Inflammatory macrophage (primary cell): ENCODE measurements at places on chromosomes 6 and 20.
A peak's percentile ranks its signal among the peaks of the same experiment; 100 is the strongest.

DNA sequence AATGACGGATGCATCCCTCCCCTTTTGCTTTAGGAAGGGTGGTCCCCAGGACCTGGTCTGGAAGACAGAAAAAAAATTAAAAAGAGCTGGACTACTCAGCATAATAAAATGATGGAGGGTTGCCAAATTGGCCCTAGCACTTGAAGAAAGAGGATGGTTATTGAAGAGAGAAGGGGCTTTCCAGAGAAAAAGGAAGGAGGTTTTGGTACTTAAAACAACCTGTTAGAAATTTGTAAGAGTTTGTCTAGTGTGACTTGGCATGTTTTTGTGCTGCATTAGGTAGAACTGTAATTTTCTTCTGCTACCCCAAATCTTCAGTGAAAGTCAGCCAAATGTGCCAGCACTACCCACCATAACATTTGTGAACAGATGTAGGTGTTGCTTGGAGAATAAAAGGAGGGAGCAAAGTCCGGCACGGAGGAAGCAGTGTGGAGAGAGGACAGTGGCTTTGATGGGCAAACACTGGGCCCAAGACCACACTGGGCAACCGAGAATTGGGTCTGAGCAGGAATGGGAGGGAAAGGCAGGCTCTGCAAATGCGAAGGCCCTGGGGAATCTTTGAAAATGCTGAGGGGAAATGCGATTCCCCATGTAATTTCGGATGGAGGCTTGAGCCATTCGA is 160.9 kb downstream of the QRSL1 start:
- DNase-seq, result no peak

DNA sequence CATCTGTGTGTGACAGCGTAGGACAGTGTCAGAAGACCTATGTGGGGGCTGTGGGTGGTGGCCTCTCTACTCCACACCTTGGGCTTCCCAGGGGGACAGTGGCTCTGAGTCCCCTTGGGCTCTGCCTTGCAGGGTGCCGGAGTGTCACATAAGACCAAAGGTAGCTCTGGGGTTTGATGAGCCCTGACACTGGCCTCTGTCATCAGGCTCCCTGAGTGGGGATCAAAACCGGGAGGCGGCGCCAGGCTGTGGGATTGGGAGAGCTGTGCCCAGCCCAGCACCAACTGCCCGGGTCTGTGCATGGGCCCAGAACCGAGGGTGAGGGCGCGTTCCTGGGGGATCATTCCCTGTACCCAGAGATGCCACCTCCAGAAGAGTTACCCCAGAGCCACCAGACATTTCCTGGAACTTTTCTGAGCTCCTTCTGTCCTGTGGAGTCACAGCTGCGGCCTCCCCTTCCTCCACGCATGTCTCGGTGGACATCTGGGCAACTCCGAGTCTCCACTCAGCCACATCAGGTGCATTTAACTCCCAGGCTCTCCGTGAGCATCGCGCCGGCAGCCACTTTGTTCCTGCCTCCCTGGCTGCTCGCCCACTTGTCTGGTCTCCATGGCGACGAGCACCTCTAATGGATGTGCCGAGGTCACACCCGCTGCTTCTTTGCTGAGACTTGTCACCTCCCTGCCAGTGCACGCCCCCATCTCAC is 94.7 kb downstream of the TMEM242 start:
- DNase-seq, result no peak

GRCh38 chr6:81328700-81329099 is 423.8 kb downstream of the TENT5A start:
- DNase-seq, result no peak

GRCh38 chr6:40348591-40348990 is 238.6 kb downstream of the LRFN2 start:
- no peak for DNase-seq

DNA sequence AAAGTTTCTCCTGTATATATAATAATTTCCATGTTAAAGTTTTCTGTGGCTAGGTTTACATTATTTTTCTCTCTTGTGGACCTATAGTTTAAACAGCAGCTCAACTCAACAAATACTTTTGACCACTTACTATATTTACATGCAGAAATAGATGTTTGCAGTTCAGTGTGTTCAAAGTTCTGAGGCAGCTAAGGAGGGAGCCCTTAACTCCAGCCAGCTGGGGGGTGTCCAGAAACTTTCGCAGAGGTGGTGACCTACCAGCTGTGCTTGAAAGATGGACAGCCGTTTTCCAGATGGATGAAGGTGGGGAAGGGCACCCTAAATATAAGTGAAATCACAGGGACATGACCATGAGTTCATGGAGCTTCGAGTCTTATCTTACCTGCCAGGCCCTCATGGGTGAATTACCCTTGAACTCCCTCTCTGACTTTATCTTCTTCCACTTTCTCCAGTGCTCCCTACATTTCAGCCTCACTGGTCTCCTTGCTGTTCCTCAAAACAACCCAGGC is 33.4 kb downstream of the DHX35 start:
- DNase-seq, result no peak

GRCh38 chr6:52632011-52632410 is 38.9 kb upstream of the TMEM14A start:
- no peak for DNase-seq

GRCh38 chr20:3046677-3047462 is 1.0 kb downstream of the MRPS26 start:
- no peak for DNase-seq

DNA sequence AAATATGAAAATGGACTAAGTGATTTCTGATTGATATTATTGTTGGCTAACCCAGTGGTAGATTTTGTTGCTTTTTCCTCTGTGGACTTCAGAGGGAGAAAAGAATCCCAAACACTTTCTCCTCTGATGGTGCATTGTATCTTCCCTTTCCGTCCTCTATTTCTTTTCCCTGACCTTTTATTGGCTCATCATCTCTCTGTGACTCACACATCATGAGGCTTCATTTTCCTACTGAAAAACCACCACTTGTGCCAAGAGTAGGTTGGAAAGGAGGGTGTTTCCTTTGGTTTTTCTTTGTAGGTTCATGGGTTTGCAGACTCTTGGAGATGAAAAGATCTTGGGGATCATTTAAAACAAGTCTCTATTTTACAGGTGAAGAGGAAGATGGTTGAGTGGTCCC is 311.7 kb upstream of the JAG1 start:
- DNase-seq, result no peak

DNA sequence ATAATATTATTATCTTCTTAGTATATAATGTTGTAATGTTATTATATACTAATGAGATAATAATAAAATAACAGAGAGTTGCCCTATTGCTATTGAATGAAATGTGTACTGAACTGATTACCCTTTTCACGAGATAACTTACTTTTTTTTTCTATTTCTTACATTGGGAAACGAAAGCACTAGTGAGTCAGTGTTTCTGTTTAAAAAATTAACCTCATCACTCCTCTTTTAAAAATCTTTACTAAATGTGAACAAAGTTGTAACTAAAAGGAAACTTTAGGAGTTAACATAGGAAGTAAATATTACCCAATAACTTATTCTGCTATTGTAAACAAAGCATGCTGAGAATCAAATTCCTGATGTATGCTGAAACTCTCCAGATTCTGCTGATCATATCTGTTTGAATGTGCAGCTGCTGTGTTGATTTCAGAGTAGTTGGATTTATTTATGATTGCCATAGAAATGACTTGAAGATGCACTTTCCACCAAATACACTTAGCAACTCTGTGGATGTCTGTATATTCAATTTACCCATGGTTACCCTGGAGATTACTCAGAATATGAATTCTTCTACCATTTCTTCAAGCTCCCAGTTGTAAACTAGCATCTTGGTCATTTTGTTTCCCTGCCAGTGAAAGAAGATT is 523.4 kb downstream of the TENT5A start:
- no peak for DNase-seq

DNA sequence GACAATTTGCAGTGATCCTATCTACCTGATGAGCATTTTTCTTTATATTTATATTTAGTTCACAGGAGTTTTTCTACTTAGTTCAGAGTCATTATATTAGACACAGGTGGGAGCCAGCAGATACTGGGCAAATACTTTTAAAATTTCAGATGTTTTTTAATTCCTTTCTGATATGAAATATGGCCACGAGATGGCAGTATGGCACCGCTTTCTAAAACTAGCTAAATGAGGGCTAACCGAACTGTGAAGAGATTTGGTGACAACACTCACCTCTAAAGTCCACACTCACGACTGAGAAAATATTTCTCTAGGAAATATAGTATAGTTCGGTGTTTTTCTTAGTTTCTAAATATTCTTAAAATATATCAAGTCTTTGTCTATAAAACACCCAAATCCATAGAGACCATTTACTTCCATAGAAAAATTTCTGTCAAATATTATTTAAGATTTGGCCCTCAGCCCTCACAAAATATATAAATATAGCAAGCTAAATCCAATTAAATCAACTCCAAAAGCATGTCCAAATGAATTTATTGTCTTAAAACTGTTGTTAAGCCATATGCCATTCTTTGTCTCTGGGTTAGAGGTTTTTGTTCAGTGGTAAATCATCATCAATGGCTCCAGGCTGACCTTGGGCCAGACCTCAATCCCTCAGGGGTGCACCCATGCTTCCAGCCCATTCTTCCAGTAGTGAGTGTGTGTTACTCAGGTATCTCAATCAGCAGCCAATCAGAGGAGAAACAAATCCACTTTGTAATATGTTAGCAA is 63.6 kb downstream of the HUS1B start:
- peak; percentile 69 for DNase-seq

DNA sequence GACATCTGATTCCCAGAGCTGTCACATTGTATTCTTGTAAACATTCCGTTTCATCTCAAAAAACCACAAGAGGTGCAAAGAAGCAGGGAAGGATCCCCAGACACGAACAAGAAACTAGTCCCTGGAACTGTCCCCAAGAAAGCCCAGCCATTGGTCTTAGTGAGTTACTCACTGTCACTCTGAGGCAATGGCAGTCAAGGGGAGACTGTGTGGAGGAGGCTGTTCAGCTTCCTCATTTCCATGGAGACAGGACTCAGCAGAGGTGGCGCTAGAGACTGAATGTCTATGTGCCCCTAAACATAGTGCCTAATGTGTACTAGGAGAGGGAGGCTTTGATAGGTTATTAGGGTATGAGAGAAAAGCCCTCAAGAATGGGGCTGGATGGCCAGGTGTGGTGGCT is 11.1 kb downstream of the ULBP1 start:
- DNase-seq, result peak; percentile 72

GRCh38 chr20:54255157-54255556 is 47.3 kb downstream of the PFDN4 start:
- DNase-seq, result no peak

DNA sequence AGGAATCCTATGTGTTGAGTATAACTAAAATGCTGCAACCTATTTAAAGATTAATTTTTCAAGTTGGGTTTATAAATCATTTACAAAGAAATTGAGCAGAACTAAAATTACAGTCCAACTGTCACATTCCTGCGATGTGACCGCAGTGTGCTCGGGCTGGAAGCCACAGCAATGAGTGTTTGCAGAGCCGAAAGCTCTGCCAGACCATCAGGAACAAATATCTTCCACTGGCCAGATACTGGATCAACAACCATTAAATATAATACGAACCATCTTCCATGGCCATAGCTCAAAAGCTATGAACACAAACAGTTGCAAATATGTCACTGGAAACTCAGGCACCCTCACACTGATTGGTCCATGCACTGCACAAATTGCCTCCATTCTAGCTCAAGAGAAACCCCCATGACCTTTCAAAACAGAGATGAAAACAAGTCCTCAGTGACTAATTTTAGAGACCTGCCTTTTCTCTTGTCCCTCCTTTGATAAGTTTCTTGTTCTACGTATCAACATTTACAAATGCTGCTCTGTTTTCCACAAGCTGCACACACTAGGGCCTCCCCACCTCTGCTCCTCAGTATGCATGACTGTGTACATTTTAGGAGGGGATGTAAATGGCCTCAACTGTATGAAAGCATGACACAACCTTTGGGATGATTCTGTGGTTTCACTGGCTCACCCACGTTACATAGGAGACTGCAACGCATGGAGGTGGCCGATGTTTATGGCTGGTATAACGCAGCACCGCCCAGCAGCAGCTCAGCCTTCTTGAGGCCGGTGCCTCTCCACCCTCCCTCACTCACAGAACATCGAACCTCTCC is 171.7 kb downstream of the WDR27 start:
- DNase-seq, result no peak

DNA sequence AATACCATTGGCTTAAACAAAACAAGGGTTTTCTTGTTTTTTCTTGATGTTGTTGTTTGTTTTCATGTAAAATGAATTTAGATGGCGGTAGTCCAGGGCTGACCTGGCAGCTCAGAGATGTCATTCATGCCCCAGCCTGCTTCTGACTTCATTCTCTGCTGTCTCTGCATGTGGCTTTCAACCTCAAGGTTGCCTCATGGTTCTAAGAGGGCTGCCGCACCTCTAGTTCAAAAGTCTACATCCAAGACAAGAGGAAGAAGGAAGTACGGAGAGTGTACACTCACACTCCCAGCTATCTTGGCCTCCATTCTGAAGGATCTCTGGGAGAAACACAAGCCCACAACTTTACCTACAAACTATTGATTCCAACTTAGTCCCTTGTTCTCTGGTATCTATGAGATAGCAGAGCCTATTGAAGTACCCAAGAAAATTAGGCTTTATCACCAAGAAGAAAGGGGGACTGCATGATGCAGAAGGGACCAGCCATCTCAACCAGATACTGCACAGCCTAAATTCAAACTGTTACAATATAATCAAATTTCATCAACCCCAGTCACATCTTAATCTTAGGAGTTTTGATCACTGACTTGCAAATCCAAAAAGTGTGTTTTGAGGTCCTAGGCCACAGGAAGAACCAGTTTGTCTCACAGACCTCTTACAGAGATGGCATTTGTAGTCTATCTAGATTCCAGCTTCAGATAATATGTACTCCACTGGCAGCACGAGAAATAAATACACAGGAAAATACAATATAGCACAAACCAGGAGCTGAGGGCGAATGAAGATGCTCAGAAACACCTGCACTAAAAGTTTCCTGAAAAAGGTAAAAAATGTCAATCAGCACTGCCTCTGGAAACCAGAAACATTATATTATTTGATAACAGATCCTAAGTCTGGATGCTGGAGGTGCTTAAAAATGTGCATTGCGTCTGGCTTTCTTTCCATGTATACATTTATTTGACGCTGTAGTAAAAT is 866 bp upstream of the BTN3A3 start:
- no peak for DNase-seq

DNA sequence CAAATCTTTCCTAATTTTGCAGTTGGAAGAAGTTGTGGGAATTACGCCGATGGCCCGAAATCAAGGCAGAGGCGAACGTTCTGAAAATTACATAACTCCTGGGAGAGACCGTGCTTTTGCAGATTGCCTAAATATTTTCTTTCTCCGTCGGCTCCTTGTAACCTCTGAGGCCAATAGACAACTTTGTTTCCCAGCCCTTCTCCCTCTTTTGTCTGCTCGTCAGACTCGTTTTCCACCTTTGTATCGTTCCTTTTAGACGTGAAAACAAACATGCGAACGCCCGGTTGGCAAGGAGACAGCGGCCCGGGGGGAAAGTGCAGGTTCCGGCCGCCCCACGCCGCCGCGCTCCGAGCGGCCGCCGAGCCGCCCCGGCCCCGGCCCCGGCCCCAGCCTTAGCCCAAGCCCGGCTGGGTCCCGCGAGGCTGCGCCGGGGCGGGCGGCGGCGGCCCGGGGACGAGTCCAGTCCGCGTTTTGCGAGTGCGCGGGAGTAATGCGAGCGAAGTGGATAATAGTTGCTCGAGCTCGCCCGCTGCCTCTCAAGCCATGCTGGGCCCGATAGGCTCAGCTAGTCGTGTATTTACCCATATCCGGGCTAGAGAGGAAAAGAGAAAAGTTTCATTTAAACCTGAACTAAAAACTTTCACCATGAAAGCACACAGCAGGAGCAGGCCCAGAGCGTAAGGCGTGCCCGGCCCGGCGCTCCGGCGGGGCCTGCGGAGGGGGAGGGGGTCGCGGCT is at the start of gene ARID1B:
TSS of gene ARID1B (plus strand) at position 539 of the 737 bp plus-strand sequence. CDS start 303 bp downstream, outside the sequence.
- DNase-seq, result peak; percentile 79
